Esophagus mucosa (tissue), 1 donor: ENCODE measurements at places on chromosomes 1 and 21.

GRCh38 chr1:27569506-27570291, 34.2 kb downstream of the AHDC1 start:
- ATAC-seq = no peak

- ATAC-seq = peak; percentile 6
These were observed 5.2 kb downstream of the SLC2A1 start for GRCh38 chr1:42953182-42954180.

DNA sequence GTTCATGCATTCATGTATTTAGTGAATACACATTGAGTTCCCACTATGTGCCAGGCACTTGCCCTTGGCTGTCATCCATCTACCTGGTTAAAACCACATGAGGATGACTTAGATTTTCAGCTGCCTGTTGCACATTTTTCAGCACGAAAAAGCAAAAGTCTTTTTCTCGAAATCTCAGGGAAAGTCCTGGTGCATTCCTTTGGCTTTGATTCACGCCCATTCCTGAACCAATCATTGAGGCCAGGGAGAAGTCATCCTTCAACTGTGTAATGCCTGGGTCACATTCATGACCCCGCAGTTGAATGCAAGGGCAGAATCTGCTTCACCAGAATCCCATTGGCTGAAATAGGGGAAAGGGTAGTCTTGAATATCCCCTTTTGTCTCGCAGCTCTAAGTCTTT, 84.4 kb downstream of the RNF220 start:
- ATAC-seq = no peak

DNA sequence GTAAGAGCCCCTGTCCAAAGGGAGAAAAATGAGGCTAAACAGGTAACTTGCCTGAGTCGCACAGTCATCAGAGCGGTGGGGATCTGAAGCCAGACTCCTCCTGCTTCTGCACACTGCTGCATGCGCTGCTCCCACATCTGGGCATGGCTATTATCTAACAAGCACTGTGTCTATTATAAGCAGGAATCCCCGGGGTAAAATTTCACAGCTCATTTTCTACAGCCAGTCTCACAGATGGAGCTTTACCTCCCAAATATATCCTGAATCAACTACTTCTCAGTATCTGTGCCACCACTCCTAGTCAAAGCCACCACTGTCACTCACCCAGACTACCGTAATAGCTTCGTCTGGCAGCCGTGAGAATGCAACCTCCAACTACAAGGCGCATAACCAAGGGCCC, 9.8 kb downstream of the MTOR start:
- no peak for ATAC-seq

GRCh38 chr1:96366516-96366915, 355.1 kb upstream of the PTBP2 start:
- ATAC-seq = no peak

DNA sequence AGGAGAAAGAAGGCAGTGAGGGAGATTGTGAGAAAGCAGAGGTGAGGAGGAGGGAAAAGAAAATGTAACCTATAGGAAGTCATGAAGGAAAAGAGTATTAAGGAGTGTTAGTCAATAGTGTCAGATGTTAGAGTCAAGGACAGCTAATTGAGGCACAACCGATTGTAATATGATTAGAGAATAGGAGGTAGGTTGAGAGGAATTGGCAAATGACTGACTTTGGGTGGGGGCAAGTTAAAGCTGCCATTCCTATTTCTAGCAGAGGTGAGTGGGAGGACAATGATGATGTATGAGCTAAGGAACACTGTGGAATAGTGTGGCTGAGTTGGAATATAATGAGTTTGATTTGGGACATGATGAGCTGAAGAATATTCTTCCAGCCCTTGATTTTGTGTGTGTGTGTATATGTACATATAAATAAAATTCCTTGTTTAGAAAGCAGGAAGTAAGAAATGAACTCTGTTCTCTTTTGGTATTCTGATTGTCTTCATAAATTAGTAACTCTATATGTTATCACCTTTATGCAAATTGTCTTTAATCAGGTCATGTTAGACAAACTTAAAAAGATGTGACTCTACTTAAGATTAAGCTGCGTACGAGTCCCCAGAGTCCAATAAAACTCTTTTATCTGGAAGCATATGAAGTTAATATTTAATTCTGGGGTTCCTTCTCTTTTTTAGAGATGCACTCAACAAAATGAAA, 98.4 kb downstream of the FNBP1L start:
- ATAC-seq = no peak

GRCh38 chr1:167794043-167794442, 72.3 kb downstream of the MPZL1 start:
- ATAC-seq = no peak

- ATAC-seq = no peak
These were observed 1.6 kb upstream of the LEFTY2 start for GRCh38 chr1:225942574-225942973.

DNA sequence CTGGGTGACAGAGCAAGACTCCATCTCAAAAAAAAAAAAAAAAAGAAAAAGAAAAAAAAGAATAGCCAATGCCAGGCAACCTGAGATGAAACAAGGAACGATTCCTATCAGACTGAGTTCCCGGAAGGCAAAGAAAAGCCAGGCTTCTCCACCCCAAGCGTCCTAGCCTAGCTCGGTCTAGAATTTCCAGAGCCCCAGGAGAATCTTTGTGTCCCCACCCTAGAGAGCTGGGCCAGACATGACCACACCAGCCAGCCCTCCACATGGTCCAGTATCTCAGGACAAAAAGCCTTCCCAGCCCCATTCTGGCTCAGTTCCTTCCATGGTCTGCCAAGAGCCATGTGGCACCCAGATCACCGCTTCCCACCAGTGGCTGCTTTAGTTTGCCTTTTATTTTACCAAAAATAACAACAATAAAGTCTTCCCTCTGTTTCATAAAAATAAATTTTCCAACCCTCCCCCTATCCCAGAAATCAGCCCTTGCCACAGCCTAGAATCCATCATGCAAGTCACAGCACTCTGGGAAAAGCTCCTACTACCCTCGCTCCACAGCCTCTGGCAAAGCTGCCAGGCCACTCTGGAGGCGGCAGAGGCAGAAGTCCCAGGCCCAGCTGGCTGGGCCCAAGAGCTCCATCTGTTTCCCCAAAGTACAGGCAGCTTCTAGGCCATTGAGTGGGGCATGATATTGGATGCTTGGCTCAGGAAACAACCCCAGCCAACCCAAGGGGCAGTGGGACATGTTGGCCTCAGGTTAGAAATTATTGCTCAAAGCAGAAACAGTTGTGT, 3.5 kb upstream of the MKNK1 start:
- ATAC-seq = no peak

GRCh38 chr1:10084045-10084444, 51.3 kb downstream of the UBE4B start:
- ATAC-seq = no peak

- no peak for ATAC-seq
These were observed 206.9 kb downstream of the NEGR1 start for GRCh38 chr1:72075425-72075824.

DNA sequence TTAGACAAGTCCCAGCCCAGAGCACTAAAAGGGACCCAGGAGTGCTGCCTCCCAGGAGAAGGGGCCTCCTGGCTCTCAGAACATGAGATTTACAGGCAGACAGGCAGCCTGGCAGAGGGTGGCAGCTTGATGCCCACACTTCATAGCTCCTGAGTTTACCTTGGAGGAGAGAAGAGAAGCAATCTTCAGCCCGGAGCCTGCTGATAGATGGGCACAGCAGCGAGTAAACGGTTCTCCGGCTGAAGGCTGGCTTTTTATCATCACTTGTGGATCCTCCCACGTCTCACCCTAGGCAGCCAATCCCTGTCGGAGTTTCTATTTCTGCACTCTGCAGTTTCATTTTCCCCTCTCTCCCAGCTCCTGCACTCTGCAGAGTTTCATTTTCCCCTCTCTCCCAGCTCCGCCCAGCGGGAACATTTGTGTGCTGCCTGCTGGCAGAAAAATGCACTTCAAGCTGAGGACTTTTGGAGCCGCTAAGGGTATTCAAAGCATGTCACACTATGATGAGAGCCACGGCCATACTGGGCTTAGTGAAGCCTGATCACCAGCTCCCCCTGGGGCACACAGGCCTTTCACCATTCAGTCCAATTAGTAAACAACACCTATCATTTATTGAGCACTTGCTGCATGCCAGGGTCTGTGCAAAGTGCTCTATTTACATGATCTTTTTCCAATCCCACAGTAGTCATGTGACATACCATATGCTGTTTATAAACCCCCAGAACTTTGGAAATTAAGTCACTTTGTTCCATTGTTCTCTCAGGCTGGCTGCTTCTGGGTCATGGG, at the start of gene IFI6:
Gene IFI6, minus strand, starts transcription at position 229 of the 786 bp plus-strand sequence. CDS start 2,878 bp downstream, outside the sequence.
- ATAC-seq = peak; percentile 88

- ATAC-seq = peak; percentile 76
These were observed 5.7 kb downstream of the AGMAT start for GRCh38 chr1:15578921-15579682.

- no peak for ATAC-seq
These were observed 9.1 kb downstream of the CFAP410 start for GRCh38 chr21:44329971-44330681.

GRCh38 chr21:26751305-26751704, 93.9 kb downstream of the ADAMTS1 start:
- no peak for ATAC-seq

- ATAC-seq = no peak
These were observed 163.4 kb upstream of the USP24 start for GRCh38 chr1:55378582-55378981.

DNA sequence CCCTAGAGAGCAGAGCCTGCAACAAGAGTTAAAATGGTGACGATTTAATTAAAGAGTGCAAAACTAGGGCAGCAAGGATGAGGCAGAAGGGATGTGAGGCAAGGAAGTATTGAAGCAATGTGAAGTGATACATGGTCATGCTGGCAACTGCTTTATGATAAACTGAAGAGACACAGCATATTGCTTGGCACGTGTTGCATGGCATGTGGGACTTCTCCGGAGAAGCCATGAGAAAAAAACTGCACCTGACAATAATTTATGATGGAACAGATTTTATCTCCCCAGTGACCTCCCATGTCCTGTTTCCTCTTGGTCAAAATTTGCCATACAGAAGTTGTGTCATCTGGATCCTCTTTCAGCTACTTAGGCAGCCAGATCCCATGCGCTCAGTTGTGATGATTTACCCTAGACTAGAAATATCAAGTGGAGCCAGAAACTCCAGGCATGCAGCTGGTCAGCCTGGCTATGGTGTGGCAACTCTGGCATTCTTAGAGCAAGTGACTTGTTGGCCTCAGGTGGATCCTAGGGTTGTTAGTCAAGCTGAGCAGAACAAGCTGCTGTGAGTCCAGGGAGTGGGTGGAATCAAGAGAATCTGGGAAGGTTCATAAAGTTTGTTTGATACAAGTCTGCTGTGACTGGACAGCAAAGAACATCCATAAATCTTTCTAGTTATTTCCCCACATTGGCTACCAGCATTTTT, 611.4 kb upstream of the USP24 start:
- ATAC-seq = no peak

- no peak for ATAC-seq
These were observed 8.3 kb upstream of the MYSM1 start for GRCh38 chr1:58708166-58708565.

DNA sequence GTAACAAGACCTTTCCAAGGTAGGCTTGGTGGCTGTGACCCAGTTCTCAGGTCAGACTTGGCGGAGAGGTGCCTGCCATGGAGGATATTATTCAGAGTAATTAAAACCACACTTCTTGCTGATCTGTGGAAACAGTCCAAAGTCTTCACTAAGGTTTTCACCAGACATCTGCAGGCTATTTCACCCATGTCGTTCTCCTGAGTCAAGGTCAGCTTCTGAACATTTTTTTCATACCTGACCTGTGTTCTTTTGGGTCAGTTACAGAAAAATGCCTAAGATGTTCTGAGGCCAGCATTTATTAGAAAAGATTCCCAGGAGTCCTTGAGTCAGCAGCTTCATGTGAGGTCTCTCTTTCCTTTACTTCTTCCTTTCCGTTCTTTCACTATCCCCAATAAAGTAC, 54.9 kb downstream of the RGL1 start:
- no peak for ATAC-seq

DNA sequence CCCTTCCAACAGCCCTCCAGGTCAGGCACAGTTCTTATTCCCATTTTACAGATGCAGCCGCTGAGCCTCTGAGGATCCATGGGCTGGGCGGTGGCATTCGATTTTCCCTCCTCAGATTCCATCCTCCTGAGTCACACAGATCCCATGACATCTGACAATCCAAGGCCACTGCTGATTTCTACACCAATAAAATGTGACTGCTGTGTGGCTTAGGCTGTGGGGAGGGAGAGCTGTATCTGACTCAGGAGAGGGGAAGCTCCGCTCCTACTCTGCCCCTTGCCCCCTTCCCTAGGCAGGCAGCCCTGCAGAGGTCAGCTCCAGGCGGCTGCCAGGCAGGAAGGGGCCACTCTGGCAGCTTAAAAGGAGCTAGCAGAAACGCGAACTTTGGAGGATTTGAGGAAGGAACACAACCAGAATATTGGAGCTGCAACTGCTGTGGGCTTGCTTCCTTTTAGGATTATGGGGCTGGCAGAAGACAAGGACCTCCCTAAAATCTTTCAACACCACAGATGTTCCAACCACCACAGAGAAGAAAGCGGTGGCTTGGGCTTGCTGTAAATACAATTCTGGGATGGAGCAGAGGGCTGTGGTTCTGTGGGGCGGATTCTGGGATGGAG, 50.0 kb downstream of the MRPL37 start:
- no peak for ATAC-seq

DNA sequence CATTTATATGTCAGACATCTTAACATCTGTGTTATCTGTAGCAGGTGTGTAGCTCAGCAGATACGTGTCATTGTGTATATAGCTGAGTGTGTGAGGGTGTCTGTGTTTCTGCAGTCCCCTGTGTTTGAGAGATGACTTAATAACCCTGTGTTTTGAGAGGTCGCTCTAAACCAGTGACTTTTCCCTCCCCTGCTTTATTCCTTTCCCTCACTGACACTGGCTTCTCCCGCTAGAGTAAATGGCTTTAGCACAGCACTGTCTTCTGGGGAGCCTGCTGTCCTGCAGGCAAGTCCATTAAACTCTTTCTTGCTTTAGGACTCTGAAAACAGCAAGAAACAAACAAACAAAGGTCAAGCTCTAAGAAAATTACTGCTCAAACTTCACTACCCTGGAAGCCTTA, 53.0 kb downstream of the VANGL1 start:
- ATAC-seq = no peak

- no peak for ATAC-seq
These were observed 50.5 kb upstream of the SLFNL1 start for GRCh38 chr1:41072051-41072450.

DNA sequence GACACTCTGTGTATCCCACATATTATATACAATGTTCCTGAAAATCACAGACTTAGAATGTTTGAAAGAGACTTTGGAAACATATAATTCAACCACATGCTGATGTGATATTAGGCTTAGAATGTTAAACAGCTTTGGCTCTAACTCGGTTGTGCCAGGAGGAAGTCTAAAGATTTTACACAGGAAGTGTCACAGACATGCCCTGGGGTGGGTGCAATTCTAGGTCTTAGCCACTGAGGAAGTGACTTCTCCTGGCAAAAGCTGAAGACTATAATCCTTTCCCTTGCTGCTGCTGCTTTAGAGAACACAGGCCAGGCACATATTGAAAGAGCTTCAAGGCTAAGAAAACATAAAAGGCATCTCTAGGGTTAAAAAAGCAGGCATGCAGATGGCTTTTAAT, 51.0 kb downstream of the RPL5 start:
- no peak for ATAC-seq

- ATAC-seq = no peak
These were observed 80.5 kb downstream of the PDE9A start for GRCh38 chr21:42733874-42734273.

GRCh38 chr1:196029410-196029809, 578.8 kb downstream of the KCNT2 start:
- ATAC-seq = no peak

- peak; percentile 17 for ATAC-seq
These were observed 26.4 kb downstream of the CAPN2 start for GRCh38 chr1:223738465-223739365.
